ENCODE measurements at places on chromosomes 4 and X.

DNA sequence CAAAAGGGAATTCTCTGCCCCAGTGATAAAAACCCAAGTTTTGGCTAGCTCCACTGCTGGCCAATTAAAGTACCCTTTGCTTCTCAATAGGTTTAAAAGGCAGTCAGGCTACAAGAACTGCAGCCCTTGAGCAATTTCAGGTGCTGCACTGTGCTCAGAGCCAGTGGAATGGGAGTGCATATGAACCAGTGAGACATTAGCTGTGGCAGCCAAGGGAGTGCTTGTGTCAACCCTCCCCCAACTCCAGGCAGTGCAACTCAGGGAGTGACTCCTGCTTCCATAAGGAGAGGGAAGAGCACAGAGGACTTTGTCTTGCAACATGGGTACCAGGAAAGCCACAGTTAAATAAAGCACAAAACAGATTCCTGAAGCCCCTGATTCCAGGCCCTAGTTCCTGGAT lies 61.6 kb upstream of the VAMP7 start:
- no peak for DNase-seq

GRCh38 chr4:20618731-20619130 lies 81.5 kb upstream of the PACRGL start:
- DNase-seq = no peak

DNA sequence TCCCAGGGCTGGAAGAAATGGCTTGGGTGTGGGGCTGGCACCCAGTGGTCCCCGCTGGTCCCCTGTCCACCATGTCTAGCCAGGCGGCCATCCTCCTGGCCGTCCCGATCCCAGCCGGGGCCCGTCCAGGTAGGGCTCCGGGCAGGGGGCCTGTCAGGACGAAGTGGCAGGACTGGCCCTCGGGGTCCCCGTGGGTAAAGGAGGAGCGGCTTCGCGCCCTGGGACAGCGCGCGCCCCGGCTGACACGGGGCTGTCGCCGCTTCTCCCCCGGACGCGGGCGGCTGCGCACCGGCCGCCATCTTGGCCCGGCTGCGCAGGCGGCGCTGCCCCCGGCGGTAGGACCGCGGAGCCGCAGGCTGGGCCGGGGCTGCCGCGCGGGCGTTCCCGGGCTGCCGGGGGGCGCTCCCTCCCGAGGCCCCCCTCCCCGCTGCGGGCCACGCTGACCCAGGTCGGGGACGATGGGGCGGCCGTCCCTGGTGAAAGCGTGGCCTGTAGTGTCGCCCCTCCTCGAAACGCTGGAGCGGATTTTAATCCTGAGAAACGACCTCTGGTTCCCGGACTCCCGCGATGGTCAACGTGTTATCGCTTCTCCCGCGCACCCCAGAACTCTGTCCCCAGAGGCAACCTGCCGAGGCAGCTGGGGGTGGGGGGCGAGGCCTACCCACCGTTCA lies 60.4 kb upstream of the BCOR start:
- no peak for DNase-seq

GRCh38 chrX:40152173-40152711 lies 54.5 kb upstream of the BCOR start:
- DNase-seq = peak; percentile 57

GRCh38 chr4:80049813-80050534 lies 23.1 kb downstream of the ANTXR2 start:
- DNase-seq = no peak

DNA sequence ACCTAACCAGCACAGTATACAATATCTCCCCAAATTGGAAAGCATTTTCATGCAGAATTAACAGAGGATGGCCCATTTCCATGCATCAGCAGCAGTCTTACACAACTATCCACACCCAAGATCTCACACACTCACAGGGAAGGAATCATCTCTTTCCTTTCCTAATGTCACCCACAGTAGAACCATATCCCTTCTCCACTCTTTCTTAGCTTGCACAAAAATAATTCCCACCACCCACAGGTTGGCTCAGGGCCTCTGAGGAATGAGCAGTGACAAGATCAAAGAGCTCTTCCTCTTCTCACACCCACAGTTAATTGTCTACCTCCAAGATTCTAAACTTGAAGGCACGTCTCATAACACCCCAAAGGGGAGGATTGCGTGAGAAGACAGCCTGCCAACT lies 217.7 kb upstream of the VEGFC start:
- no peak for DNase-seq

- no peak for DNase-seq
Measured at GRCh38 chr4:5192271-5192670, 141.0 kb downstream of the STK32B start.

- no peak for DNase-seq
Measured at GRCh38 chr4:163816494-163816893, 322.0 kb downstream of the TMA16 start.

- DNase-seq = no peak
Measured at GRCh38 chrX:4315891-4316290, 602.4 kb upstream of the PRKX start.

DNA sequence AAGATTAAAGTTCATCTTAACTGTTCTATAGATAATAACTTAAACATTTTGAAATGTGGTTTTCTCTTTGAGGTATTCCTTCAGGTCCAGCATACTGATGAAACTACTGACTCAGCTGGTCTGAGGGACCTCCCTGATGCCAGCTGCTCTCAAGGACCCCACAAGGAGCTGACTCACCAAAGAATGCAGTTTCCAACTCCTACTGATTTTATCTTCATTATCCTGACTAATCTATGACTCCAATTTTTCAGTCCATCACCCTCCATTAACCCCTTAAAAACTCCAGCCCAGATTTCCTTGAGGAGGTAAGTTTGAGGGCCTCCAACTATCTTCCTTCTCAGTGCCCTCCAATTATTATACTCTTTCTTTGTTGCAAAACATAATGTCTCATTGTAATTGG lies 1.4 kb upstream of the UGT2B4 start:
- no peak for DNase-seq

DNA sequence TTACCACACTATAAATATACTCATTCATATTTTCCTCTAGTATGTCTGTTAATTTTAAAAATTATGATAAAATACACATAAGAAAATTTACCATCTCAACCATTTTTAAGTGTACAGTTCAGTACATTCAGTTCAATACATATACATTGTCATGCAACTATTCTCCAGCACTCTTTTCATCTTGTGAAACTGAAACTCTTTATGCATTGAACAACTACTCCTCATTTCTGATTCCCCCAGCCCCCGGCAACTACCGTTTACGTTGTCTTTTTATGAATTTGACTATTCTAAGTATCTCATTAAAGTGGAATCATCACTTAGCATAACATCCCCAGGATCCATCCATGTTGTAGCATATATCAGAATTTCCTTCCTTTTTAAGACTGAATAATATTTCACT lies 8.7 kb downstream of the SMARCAD1 start:
- DNase-seq = no peak

DNA sequence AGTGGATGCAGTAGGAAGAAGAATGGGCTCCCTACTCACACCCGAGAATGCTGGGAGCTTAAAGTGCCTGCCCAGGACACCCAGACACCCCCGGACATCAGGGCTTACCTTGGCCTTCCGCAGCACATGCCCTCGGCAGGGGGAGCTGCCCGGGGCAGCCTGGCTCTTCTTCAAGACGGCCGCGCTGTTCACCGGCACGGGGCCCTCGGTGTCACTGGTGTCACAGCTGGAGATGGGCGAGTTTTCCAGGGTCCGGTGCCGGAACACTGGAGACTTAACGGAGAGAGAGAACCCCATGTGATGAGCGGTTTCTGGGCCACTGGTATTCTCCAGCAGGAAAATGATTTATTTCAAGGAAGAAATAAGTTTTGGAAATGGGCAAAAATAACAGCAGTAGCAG lies 170.9 kb downstream of the AFAP1 start:
- DNase-seq = no peak

- DNase-seq = no peak
Measured at GRCh38 chr4:38088321-38088720, 128.1 kb downstream of the PTTG2 start.

DNA sequence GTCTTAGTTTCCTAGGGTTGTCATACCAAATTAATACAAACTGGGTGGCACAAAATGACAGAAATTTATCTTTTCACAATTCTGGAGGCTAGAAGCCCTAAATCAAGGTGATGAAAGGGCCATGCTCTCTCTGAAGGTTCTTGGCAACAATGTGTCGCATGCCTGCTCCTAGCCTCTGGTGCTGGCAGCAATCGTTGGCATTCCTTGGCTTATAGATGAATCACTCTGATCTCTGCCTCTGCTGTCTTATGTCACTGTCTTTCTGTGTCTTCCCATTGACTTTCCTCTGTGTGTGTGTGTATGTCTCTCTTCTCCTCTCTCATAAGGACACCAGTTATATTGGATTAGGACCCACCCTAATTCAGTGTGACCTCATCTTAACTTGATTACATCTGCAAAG lies 15.9 kb upstream of the INTU start:
- no peak for DNase-seq

- no peak for DNase-seq
Measured at GRCh38 chr4:123937581-123937980, 541.0 kb downstream of the SPRY1 start.

GRCh38 chrX:95071621-95072020 lies 1397.6 kb downstream of the FAM133A start:
- DNase-seq = no peak

DNA sequence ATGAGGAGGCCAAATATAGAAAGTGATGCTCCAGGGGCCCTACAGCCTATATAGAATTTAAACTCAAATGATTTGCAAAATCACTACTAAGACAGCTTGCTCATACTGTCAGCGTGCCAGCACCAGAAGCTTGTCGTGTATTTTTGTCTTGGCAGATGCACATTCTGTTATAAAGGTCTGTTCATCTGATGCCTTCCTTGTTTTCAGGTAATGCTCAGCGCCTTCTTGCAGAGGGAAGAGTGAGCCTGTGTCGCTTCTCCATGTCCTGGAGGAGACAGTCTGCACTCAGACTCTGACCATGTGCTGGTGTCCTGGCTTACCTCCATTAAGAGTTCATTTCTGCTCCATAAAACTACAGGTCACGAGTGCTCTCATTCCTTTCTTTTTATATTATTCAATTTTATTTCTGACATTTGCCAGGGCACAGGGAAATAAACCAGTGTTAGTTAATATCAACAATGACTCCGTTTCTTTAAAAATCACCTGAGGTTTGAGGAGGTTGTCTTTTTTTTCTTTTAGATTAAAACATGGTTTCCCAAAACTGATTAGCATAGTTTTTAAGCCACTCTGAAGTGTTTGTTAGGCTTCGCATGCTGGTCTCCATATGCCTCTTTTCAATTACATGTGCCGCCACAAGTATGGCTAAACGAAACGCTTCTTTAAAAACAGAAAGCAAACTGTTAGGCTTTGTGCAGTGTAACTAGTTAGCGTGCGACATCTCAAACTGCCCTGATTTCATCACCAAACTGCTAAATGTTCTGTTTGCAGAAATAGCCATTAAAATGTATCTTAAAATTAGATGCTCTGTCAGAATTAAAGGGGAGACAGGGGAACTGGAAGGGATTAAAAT lies 215.2 kb upstream of the GK2 start:
- DNase-seq = no peak

DNA sequence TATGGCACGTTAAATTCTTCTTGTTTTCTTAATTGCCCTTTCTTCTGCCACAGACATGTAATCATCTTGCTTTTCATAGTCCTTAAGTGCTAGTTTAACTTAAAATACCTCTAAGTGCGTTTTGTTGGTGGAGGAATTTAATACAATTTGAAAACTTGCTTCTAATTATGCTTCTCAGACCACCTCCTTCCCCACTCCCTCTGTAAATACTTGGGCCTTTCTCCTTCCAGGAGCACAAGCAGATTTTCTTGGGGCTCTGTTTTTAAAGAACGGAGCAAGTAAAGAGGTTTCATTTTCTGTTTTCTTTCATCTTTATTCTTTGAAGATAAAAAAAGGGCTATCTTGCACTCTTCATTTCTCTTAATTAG lies 559 bp upstream of the PCDH18 start:
- no peak for DNase-seq

DNA sequence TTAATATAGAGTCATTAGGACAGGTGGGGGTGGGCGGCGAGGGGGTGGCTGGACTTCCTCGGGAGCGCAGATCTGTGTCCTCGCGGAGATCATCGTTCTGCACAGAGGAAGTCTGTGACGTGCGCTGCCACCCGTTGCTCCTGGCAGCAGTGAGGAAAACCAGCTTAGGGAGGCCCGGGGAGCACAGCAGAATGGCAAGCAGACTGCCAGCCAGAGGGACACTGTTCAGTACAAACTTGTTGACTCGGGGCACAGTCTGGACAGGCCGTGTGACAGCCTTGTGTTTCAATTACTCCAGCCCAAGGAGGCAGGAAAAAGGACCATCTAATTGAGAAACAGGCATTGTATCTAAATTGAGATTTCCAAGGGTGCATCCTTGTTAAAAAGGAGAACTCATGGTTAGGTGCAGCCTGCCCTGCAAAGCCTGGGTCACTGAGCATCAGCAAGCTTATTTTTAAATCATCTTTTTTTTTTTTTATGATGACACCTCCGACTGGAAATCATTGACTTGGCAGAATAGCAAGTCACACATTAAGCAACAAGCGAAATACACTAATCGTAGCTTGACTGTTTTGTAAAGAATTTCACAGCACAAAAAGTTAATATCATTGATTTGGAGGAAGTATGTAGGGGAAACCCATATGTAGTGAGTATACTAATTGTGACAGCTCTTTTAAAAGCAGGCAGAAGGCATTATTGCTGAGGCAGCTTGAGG lies 512.0 kb upstream of the FAT1 start:
- no peak for DNase-seq

GRCh38 chr4:74189331-74190043 lies 31.6 kb downstream of the MTHFD2L start:
- DNase-seq = no peak

DNA sequence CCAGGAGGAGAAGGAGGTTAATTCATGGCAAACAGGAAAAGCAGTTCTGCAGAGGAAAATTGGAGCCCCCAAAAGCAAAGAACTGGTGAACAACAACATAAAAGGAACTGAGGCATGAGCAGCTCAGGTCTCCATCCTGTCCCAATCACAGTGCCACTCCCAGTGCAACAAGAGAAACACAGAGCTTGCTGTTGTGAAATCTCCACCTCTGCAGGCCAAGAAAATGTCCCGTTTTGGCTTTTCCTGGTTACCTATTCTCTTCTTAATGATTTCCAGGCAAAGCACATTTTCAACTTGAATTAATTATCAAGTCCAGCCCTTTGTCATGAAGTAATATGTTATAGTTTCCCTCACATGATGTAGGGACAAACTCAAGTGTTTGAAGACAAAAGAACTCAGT lies 778 bp downstream of the C1QTNF7 start:
- no peak for DNase-seq

Data from nucleus accumbens (tissue), 56 donors.